ENCODE measurements at places on chromosomes 1 and 21. TPM values are rescaled to one million over a fixed set of nuclear protein-coding genes. Genes with fewer than 3 reads are reported as not detected.

- H3K27me3 ChIP-seq = no peaks in the 10 kb centered on the region
- peak; percentile 94 for DNase-seq
- peak overlapping the region; percentile 12 for H3K4me3 ChIP-seq
- H3K27ac ChIP-seq = peak overlapping the region; percentile 87
- H3K36me3 ChIP-seq = no peaks in the 10 kb centered on the region
These were observed 5.3 kb upstream of the CD55 start for GRCh38 chr1:207316141-207316540.

DNA sequence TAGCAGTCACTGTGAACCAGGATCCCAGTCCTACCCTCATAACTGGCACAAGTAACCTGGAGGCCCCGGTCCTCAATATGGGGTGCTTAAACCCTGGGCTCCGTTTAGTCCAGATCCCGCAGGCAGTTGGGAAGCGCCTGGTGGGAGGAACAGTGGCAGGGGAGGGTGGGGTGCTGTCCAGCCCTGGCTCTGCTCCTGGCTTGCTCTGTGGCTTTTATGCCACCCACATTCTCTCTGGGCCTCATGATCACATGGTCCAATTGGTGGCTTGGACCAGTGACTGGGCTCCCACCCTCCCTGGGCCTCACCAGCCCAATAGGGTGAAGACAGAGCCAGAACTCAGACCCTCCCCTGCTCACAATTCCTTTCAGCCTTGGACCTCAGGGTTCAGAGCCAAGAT lies 2.9 kb downstream of the CD164L2 start:
- H3K27ac ChIP-seq = no peak overlapping the region
- no peaks in the 10 kb centered on the region for H3K36me3 ChIP-seq
- H3K4me3 ChIP-seq = no peak overlapping the region
- H3K27me3 ChIP-seq = no peaks in the 10 kb centered on the region

- no peak overlapping the region for H3K4me3 ChIP-seq
- no peak for DNase-seq
- no peaks in the 10 kb centered on the region for H3K4me1 ChIP-seq
- H3K36me3 ChIP-seq = no peaks in the 10 kb centered on the region
These were observed 58.5 kb upstream of the RUNX3 start for GRCh38 chr1:24988558-24988912.

DNA sequence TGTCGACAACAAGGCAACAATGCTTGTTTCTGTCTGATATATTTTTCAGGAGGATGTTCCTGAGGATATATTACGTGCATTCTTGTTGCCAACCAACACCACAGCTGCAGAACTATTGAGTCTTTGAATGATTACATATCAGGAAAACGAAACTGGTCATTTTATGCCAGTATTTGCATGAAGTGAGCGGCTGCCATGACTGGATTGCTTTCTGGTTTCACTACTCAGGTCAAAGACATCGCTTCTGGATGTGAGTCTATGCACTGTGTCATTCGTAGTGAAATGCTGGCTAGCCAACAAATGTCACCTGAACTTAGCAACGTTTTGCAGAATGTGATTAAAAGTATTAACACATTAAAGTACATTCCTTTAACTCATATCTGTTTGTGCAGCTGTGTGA lies 35.8 kb upstream of the OLFM3 start:
- DNase-seq = no peak
- peaks cover 32% of the 10 kb centered on the region for H3K27me3 ChIP-seq
- no peak overlapping the region for H3K4me3 ChIP-seq
- H3K4me1 ChIP-seq = no peaks in the 10 kb centered on the region
- no peak overlapping the region for H3K27ac ChIP-seq

DNA sequence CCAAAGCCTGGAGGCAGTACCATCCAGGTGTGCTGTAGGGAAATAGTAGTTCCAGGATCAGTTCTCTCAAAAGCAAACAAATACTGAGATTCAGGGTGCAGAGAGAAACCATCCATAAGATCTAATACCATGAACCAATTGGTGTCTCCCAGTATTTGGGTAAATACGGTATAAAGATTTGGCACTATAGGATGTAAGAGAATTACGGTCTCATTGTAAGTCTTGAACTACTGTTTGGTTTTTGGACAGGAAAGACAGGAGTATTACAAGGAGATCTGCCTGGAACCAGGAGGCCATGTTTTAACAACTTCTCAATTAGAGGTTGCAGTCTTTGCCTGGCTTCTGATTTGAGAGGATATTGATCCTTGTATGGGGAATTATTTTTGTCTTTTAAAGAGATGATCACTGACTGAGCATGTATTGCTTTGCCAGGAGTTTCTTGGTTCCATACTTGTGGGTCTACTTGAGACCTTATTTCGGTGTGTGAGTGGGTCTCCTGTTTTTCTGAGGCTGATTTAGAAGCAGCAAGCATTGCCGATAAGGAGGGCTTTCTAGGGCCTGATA lies 10.2 kb downstream of the AADACL4 start:
- H3K27me3 ChIP-seq = no peaks in the 10 kb centered on the region
- H3K36me3 ChIP-seq = no peaks in the 10 kb centered on the region
- no peak overlapping the region for H3K27ac ChIP-seq
- H3K4me3 ChIP-seq = no peak overlapping the region
- no peak for DNase-seq
- H3K4me1 ChIP-seq = no peaks in the 10 kb centered on the region

- H3K36me3 ChIP-seq = no peaks in the 10 kb centered on the region
- no peak overlapping the region for H3K4me3 ChIP-seq
- H3K27me3 ChIP-seq = no peaks in the 10 kb centered on the region
- peaks cover 14% of the 10 kb centered on the region for H3K4me1 ChIP-seq
- H3K27ac ChIP-seq = no peak overlapping the region
These were observed 281.6 kb downstream of the TPR start for GRCh38 chr1:186093437-186093836.

DNA sequence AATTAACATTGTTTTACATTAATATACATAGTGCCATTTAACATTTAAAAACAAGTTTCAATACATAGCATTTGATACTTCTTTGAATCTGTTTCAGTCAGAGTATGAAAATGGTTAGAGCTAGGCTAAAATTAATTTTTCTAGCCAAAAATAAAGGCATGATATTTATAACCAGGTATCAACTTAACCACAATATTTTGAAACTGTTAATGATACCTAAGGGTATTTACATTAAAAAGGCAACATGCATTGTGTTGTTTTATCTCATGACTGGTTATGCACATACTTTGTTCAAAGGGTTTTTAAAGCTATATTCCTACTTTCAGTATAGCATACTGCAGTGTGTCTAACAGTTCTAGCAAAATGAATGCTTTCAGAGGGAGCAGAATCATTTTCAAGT lies 130.0 kb downstream of the HS2ST1 start:
- no peak overlapping the region for H3K27ac ChIP-seq
- no peaks in the 10 kb centered on the region for H3K4me1 ChIP-seq
- H3K36me3 ChIP-seq = no peaks in the 10 kb centered on the region

DNA sequence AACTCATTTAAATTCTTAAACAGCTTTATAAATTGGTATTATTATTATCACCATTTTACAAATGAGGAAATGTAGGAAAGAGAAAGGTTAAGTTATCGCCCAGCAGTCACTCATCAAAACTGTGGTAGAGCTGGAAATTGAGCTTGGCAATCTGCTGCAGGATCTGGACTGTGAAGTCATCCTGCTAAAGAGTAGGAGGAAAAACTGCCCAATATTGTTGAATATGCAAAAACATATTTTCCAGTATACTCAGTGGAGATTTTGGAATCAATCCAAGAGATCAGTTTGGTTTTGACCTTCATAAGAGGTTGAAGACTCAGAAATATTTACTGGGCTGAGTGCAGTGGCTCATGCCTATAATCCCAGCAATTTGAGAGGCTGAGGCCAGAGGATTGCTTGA lies 16.9 kb upstream of the RC3H1 start:
- H3K27ac ChIP-seq = no peak overlapping the region
- no peaks in the 10 kb centered on the region for H3K27me3 ChIP-seq
- H3K36me3 ChIP-seq = no peaks in the 10 kb centered on the region
- peak; percentile 11 for DNase-seq

DNA sequence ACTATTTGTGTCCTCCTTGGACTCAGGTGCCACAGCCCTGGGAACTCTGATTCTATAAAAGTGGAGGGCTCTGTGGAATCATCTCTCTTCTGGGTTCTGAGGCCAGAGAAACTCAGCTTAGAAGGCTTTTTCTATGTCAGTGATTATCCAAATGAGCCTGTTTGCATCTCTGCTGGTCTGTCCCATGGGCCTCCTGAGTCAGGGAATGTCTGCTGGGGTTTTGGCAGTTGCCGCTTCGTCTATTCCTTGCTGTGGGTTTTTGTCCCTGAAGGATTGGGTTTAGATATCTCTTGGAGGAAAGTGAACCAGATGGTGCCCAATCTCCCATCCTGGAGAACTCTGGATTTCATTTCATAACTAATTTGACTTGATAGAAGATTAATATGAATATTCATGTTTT lies 297.6 kb downstream of the HHAT start:
- no peak overlapping the region for H3K27ac ChIP-seq
- DNase-seq = no peak
- H3K4me3 ChIP-seq = no peak overlapping the region
- peaks cover 28% of the 10 kb centered on the region for H3K27me3 ChIP-seq

DNA sequence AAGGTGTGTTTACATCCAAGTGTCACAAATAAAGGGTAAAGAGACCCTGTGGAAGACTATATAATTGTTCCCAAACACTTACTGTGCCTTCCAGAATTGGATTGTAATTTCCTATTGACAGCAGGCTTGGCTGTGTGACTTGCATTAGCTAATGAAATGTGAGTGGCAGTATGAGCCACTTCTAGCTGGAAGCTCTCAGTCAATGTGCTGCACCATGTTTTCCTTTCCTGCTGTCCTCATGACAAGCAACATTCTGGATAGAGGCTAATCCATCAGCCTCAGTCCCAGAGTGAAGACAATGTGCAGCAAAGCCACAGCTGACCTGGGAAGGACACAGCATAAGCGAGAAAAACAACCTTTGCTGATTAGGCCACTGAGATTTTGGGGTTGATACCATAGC lies 5.9 kb upstream of the FOXJ3 start:
- H3K27me3 ChIP-seq = no peaks in the 10 kb centered on the region
- H3K36me3 ChIP-seq = no peaks in the 10 kb centered on the region
- peak overlapping the region; percentile 18 for H3K4me3 ChIP-seq
- peaks cover 26% of the 10 kb centered on the region for H3K4me1 ChIP-seq
- DNase-seq = no peak
- H3K27ac ChIP-seq = peak overlapping the region; percentile 80

- DNase-seq = no peak
- H3K27ac ChIP-seq = no peak overlapping the region
- H3K27me3 ChIP-seq = no peaks in the 10 kb centered on the region
- H3K4me1 ChIP-seq = no peaks in the 10 kb centered on the region
- H3K36me3 ChIP-seq = no peaks in the 10 kb centered on the region
These were observed 142.8 kb upstream of the COA6 start for GRCh38 chr1:234230414-234230862.

DNA sequence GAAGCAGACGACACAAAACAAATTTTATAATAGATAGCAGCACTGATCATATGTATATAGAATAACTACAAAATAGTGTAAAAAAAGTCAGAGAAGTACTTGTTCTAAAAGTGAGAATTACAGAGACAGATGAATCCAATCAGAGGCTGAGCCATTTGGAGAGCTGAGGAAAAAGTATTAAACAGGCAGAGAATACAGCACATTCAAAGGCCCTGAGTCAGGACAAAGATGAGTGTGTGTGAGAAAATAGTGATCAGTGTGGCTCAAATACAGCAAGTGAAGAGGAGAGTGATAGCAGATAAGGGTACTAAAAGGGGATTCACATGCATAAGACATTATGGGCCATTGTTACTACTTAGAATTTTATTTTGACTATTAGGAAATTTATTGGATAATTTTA lies 430.6 kb upstream of the BRINP3 start:
- no peaks in the 10 kb centered on the region for H3K4me1 ChIP-seq
- H3K4me3 ChIP-seq = no peak overlapping the region
- H3K36me3 ChIP-seq = no peaks in the 10 kb centered on the region
- no peak for DNase-seq
- H3K27me3 ChIP-seq = no peaks in the 10 kb centered on the region

DNA sequence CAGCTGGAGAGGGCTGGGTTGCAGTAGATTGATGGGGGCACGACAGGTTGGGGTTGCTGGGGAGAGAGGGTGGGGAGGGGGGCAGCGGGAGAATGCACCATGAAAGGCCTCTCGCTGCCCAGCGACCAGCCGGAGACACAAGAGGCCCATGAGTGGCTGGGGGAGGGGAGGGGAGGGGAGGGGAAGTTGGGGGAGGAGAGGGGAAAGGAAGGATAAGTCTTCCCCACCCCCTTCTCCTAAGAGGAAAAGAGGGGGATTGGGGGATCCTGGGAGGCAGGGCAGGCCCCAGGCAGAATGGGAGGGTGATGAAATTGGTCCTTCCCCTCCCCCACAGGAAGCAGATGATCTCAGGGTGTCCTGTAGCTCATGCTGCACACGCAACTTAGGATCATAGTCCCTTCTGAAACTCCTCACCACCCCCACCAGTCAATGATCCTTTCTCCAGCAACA lies 45.7 kb downstream of the PAX7 start:
- no peak overlapping the region for H3K27ac ChIP-seq
- H3K4me3 ChIP-seq = no peak overlapping the region
- no peaks in the 10 kb centered on the region for H3K36me3 ChIP-seq

DNA sequence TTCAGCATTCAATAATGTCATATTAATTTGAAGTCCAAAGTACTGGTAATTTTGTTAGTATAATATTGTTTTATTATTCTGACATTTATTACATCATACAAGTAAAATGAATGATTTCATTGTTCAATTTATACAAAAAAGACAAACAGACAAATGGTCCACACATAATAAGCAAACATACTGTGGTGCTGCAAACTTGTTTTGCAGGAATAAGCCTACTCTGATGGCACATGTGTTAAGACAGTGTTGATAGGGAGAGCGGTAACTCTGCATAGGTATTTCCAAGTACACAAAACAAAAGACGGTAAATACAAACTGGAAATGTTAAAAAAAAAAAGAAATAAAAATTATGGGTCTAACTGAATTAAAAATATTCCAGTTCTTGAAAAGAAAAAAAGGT lies 59.7 kb upstream of the DPYD start:
- H3K36me3 ChIP-seq = no peaks in the 10 kb centered on the region
- peak; percentile 56 for DNase-seq
- H3K27me3 ChIP-seq = no peaks in the 10 kb centered on the region
- no peak overlapping the region for H3K27ac ChIP-seq
- H3K4me3 ChIP-seq = no peak overlapping the region

GRCh38 chr1:165327538-165327937 lies 29.0 kb downstream of the LMX1A start:
- peaks cover 34% of the 10 kb centered on the region for H3K27me3 ChIP-seq
- peaks cover 6% of the 10 kb centered on the region for H3K4me1 ChIP-seq
- no peaks in the 10 kb centered on the region for H3K36me3 ChIP-seq
- H3K27ac ChIP-seq = no peak overlapping the region

- 0 out of 2 replicates have a peak, but pooled peaks cover 3% of the 10 kb centered on the region for H3K4me1 ChIP-seq
- H3K27me3 ChIP-seq = no peaks in the 10 kb centered on the region
- DNase-seq = no peak
- H3K36me3 ChIP-seq = no peaks in the 10 kb centered on the region
- no peak overlapping the region for H3K27ac ChIP-seq
These were observed 8.4 kb downstream of the ETV3L start for GRCh38 chr1:157091186-157091585.

S100A2 gene
- total RNA-seq = 373 TPM

SEMA4A gene
- 13.1 TPM for total RNA-seq

KRTAP11-1 gene
- not detected for total RNA-seq

BRDT gene
- total RNA-seq = not detected

TSPAN1 gene
- total RNA-seq = 33.3 TPM

MEGF6 gene
- 32.5 TPM for total RNA-seq

Data from PC-3 (cell line).